NB4 (cell line): ENCODE measurements at places on chromosomes 1 and 21.

DNA sequence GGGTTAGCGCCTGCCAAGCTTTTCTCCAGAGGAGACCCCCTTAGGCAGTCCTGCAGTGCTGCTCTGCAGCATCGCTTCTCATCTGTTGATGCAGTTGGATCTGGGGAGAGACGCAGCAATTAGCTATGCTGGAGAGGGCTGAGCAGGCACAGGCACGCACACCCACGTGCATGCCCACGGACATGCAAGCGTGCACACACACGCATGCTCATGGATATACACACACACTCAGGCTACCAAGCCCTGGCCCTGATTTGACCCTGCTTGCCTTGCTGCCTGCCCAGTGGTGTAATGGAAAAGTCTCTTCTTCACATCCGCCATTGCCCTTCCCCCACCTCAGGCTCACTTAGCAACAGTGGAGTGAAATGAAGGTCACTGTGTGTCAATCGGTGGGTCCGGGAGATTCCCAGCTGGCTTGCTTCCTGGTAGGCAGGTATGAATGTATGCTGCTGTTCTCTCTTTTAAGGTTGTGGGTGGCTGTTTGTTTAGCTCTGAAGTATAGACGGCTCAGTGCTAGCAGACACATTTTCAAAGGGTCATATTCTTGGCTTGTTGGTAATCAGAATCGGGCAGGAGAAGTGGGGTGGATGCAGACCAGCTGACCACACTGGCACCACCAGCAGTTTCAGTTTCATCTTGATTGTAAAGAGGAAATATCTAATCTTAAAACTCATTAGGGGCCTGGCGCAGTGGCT, 9.5 kb downstream of the ATP1B1 start:
- DNase-seq: no peak

DNA sequence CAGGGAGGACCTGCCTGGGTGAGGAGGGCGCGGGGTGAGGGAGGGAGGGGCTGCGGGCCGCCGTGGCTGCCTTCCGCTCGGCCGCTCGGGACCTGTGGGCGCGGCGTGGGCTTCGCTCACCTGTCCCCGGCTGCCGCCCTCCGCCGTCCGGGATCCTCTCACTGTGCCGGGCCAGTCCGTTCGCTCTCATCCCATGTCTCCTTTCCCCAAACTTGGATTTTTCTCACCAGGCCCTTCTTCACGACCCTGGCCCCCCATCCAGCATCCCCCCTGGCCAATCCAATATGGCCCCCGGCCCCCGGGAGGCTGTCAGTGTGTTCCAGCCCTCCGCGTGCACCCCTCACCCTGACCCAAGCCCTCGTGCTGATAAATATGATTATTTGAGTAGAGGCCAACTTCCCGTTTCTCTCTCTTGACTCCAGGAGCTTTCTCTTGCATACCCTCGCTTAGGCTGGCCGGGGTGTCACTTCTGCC, 362 bp downstream of the ZBTB48 start:
- peak; percentile 76 for DNase-seq

GRCh38 chr1:3660704-3661103, 8.4 kb downstream of the TP73 start:
- DNase-seq: no peak

GRCh38 chr1:30732277-30732996, 9.1 kb upstream of the MATN1 start:
- DNase-seq: peak; percentile 86

GRCh38 chr1:226436472-226436854, 28.6 kb upstream of the PARP1 start:
- no peak for DNase-seq

DNA sequence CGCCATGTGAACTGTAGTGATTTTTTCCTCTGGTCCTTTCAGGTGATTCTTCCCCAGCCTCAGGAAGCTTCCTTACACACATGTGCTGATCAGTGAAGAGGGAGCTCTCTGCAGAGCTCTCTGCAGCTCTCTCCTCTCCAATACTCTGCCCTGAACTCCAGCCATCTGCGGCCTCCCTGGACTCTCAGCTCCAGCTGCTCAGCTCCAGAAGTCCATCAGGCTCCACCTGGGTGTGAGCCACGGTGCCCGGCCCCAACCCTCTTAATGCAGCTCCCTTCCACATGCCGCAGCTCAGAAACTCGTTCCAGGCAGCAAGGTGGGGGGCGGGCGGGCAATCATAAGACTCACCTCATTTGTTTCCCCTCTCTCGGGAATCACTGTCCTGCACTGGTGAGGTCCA, 30.9 kb upstream of the RPL11 start:
- no peak for DNase-seq

DNA sequence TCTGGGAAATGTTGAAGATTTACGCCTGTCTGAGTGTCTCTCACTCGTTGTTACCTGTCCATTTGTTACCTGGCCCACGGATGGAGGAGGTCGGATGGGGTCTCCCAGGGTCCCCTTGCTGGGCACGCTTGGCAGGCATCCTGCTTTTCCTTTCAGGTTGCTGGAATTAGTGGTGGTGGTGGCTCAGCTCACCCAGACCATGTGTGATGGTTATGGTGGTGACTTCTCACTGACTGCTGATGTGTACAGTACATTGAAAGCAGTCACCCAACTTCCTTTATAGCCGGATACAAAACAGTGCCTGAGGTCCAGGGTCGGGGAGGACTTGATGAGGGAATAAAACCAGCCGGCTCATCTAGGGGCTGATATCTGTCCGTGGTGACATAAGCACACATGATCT, 19.5 kb downstream of the MAPKAPK2 start:
- no peak for DNase-seq

DNA sequence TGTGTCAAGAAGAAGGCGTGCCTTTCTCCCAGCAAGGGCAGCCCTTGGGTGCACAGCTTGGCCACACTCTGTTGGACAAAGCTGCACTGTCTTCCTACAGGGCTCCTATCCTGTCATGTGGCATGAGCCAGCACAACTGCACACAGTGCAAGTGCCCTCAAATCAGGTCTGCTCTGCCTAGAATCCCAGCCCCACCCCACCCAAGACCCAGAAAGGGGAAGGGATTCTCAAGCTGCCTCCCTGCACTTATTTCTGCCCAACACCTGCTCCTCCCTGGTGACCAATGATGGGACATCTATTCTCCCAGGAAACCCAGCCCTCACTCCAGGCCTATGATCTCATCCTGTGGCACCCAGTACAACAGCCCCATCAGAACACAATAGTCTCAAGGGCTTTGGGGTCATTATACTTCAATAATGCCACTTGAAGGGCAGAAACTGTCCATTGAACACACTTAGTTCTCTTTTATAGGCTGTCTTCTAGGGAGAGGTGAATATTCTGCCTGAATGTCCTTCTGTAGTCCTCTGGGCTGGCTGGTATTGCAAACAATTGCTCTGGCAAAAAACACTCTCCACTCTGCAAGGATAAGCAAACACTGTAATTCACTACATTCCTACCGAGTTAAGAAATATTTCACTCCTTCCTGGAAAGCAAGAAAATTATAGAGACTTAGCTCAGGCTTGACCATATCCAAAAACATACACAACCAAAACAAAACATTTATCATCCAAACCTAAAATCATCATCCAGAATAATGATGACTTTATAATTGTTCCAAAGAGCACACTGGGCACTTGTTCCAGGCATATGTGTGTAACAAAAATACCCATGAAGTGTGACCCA, 43.1 kb upstream of the IGSF3 start:
- DNase-seq: no peak

DNA sequence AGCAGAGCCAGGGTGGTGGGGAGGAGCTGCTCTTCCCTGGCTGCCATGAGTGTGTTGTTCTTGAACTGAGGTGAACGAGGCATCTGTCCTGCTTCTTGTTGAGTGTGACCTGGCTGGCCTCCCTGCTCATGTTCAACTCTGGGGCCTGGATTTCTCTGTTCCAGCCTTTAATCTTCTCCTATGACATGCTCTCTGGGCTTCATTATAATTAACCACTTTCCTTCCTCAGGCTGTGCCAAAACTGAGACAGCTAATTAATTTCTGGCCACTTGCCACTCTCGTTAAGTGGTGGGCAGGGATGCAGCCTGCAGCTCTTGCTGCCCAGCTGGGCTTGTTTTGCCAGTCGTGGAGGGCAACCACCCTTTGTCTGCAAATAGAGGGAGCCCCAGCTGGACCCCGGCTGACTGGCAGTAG, 23.3 kb downstream of the OPRD1 start:
- no peak for DNase-seq

- DNase-seq: no peak
Observed at GRCh38 chr1:66450847-66451246, 83.1 kb upstream of the SGIP1 start.

DNA sequence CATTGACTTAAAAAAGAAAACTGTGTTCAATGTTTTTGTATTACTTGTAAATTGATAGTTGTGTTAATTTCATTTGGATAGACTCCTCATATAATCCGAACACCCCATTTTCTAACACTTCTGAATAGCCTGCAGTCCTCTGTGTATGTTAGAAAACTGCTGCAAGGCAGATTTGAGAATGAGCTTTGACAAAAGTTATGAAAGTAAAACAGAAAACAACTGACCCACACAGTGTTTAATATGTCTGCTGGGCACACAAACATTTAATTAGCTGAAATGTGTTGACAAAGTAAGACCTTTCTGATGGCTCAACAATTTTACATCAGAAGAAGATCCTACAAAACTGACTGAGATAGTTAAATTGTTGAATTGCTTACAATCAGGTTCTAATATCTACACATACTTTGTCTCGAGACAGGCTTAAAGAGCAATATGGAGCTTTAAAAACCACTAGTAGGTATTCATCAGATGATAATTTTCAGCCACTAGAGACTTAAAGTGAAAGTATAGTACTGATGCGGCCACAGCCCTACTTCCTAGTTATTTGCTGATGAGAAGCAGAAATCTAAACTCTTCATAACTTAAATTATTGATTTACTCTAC, 40.0 kb upstream of the PRMT6 start:
- no peak for DNase-seq
